Erythroblast (primary cell): ENCODE measurements at places on chromosomes 13 and 19.

DNA sequence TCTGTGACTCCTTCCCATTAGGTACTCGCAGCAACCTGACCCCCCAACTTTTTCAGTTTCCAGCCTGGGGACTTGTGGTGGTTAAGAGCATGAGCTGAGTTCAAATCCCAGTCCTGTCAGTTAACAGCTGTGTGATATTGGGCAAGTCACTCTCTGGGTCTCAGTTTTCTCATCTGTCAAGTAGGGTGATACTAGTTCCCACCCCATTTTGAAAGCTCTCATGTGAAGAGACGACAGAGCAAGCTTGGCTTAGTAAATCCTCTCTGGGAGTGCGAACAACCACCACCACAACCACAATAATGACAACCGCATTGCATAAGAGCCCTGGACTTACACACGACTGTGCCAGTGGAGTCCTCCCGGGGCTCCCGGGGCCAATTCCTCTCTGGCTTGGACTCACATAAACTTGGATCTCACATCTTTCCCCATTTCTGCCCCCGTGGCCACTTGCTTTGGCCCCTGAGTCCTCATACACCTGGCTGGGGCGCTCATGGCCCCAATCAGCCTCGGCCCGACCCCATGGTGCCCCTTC lies 454 bp downstream of the BLVRB start:
- peak; percentile 95 for DNase-seq

DNA sequence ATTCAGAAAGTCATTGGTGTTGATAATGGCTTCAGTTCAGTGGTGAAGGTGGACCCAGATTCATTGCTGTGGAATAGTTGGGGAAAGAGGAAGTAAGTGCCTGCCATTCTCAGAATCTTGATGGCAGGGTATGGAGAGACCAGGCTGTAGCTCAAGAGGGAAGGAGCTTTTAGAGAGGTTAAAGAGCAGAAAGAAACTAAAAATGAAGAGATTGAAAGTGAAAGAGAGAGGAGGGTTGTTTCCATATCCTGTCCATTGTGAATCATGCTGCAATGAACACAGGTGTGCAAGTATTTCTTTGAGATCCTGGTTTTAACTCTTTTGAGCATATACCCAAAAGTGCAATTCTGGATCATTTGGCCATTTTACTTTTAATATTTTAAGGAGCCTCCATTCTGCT lies 12.5 kb downstream of the GJB6 start:
- no peak for DNase-seq

GRCh38 chr19:29714953-29715700 lies at the start of gene C19orf12:
C19orf12 (minus strand) TSS chr19:29715261; CDS start chr19:29708413, 6,848 bp downstream.
- DNase-seq, result peak; percentile 63

- DNase-seq, result no peak
Measured at GRCh38 chr13:110726726-110727125, 13.2 kb downstream of the ING1 start.
